ENCODE measurements at places on chromosomes 13 and 19.

GRCh38 chr19:33403221-33403972 is 29.9 kb downstream of the CEBPG start:
- no peak for DNase-seq

DNA sequence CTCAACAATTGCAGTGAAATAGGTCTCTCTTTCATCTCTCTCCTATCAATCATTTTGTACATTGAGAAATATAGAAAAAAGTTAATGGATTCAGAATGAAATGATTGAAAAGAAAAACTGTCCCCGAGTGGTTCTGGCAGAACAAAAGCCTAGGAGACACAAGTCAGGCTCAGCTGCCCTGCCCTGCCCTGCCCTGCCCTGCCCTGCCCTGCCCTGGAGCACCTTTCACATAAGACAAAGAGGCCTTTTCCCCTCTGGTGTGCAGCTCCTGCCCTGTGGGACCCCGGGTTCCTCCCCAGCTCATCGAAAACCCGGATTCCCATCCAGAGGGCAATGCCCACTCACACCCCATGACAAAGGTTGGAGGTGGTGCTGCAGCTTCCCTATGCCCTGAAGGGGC is 94.7 kb downstream of the TEX26 start:
- no peak for DNase-seq

- DNase-seq: peak; percentile 4
Observed at GRCh38 chr19:41299755-41300089, 10.2 kb upstream of the CCDC97 start.

DNA sequence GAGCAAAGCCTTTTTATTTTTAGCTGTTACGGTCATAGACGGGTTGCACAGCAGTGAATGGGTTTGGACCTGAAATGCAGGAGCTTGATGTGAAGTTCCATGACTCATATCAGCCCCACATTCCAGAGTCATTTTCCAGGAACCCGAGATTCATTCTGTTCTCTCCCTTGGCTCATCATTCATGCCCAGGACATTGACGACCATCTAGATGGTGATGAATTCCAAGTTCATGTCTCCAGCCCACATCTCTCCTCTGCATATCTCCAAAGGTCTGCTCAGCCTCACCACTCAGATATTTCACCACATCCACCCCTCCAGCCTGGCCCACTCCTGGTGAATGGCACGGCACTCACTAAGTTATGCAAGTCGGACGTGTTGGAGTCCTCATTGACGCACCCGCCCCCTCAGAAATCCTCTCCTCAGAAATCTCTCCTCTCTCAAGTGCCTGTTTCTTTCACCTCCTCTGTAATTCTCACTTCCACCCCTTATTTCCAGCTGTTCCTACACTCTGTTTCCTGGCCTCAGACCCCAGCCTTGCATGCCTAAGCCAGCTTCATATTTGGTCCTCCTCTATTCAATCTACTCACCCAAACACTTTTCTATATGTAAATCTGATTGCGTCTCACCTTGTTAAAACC is 83.1 kb downstream of the ALOX5AP start:
- no peak for DNase-seq

DNA sequence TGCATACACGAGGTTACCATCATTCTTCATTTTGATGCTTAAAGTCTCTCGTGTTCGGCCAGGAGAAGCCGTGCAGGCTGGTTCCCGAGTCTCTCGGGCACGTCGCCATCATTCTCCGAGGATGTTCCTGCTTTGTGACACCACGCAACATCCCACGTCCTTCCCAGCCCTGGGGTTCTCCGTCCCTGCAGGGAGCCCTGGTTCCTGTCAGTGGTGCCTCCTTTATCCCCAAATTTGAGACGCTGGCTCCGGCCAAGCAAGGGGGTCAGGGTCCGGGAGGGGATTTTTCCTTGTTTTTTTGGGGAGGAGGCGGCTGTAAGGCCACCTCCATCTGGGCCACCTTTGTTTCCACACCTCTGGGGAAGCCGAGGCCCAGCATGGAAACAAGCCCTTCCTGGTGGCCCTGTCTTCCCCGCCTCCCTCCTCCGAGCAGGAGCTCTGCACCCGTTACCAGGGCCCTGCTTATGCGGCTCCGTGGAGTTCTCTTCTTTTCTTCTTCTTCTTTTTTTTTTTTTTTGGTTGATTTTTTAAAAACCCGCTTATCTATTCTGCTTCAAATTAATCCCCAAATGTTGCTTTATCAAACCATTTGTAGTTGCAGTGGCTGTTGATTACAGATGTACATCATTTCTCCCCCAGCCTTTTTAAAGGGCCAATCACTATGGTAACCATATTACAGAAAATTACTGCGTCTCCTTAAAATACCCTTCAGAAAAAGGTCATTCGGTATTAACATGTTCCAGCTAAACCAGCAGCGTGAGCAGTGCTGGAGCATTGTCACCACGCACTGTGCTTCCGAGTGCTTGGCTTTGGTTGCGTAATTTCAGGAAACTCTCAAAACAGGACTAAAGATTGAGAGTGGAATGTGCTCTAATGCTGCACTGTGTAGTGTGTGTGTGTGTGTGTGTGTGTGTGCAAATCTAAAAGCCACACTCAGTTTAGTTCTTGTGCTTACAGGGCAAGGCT is 50.4 kb downstream of the TEX29 start:
- DNase-seq: no peak

DNA sequence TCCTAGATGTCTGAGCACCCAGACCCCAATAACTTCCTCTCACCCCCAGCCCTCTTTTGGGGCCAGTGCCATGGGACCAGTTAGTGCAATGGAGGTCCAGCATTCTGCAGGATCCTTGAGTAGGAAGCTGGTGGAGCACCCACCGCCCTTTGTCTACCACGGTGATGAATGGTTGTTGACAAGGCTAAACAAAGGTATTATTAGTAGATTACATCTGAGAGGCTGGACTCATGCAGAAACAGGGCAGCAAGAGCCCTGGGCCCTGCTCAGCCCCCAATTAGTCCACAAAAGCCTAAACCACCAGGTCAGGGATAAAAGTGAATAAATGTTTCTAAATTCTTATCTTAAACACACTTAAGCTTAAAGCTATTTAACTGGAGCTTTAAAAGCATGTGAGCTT is 196.5 kb upstream of the TSHZ3 start:
- no peak for DNase-seq

DNA sequence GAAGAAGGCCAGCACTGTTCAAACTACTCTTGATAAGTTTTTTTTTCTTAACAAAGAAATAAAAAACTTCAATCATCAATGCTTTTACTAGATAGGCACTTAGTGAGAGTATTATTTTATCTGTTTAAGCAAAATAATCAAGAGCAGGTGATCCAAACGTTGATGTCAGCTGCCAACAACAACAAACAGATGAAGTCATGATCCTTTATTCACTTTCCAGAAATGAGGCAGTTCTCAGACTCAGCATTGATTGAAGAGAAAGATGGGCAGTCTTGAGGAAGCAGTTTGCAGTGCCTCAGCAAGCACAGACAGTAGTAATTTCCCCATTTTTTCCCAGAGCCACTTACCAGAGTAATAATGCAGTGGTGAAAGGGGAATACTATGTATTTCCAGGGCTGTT is 38.4 kb upstream of the CSNK1A1L start:
- DNase-seq: no peak

- DNase-seq: no peak
Observed at GRCh38 chr13:32585550-32586079, 637 bp upstream of the PDS5B start.

GRCh38 chr19:12784871-12785430 is 6.3 kb upstream of the JUNB start:
- DNase-seq: no peak

- no peak for DNase-seq
Observed at GRCh38 chr19:39937094-39937720, 2.8 kb upstream of the FCGBP start.

DNA sequence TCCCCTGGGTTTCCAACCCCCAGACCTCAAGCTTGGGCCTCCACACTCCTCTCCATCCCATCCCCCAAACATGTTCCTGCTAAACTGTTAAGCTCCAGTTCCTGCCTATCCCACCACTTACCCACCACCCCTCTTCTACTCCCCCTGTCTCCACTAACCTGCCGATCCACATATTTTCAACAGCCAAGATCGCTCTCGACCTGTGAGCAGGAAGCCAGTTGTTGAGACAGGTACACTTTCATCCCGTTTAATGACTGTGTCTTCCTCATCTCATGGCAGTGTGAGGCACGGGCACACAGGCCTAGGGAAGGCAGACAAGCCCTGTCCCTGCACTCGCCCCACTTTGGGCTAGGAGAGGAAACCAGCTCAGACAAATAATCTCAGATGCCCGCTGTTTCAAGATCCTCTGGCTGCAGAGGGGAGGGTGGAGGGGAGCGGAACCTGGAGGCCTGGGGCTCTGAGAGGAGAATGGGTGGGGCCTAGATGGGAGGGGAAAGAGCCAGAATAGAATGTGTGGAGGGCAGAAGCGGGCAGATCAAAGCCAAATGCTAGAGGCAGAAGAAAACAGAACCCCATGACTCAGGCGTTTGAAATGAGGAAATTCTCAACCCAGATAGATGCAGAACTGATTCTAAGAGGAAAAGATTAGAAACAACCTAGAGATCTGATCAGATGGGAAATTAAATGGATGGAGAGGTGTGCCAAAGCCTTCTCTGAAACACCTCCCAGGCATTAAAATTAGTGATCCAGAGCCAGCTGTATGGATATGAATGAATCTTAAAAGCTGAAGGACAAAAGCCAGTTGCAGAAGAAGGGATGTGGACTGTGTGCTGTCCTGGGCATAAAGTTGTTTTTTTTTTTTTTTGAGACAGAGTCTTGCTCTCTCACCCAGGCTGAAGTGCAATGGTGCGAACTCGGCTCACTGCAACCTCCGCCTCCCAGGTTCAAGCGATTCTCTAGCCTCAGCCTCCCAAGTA is 16.9 kb upstream of the CYP2S1 start:
- no peak for DNase-seq

GRCh38 chr13:108752276-108752675 is 122.9 kb downstream of the MYO16 start:
- DNase-seq: no peak

DNA sequence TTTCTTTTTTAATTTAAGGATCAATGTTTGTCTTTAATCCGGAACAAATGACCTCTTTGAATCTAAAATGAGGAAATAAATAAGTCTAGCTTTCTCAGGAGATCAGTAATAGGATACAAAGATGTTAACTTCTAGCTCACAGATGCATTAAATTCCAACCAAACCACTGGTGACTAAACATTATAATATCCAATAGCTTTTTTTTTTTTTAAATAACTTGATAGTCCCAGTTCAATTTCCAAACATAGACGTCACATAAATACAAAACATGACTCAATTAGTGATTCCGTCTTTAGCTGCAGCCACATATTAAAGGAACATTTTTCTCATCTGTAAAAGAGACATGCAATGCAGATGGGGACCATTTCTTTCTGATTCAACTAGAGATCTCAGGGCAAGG is 390.5 kb upstream of the PCDH9 start:
- DNase-seq: no peak

GRCh38 chr13:95368998-95369397 is 67.7 kb upstream of the ABCC4 start:
- DNase-seq: no peak

DNA sequence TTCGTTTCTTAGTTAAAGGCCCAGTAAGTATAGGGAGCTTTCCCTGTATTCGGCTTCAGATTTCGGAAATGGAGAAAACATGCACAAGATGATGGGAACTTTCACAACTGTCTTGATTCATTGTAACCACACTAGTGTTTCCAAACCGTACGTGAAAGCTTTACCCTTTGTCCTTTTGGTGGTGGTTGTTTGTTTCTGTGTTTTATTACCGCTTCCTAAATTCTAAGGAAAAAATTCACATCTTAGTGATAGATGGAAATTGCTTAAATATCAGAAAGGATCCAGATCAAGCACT is 504 bp upstream of the VWA8 start:
- DNase-seq: no peak

DNA sequence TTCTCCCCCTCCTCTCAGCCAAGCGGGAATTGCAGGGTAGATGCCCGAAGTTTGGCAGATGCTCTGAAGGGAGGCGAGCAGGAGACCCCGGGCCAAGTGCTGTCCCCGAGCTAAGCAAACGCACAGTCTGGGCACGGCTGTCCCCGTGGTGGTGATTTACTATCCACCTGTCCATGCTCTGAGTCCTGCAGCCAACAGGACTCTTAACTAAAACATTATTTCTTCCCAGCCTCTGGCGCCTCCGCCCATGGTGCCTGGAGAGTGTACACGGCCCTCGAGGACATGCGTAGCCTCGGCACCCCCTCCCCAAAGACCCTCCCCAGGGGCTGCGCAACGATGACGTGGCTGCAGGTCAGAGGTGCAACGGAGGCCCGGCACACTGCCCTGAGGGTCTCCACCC is 7.6 kb downstream of the TINCR start:
- no peak for DNase-seq

DNA sequence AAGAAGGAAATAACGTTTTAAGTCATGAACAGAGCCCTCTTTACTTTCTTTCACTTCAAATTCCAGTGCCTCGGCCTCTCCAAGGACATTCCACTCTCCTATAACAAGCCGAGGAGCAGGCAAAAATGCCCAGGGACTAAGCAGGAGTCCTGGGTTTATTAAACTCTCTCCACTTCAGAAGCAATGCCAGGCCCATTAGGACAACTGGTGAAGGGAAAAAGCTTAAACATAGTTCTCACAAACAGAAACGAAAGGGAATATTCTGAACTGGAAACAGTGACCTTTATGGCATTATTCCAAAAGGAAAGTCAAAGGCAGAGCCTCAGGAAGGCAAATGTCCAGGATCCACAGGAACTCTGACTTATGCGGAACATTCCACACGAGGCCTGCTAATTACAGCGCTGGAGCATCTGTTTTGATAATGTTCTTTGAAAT is 30.9 kb upstream of the MED4 start:
- DNase-seq: no peak

DNA sequence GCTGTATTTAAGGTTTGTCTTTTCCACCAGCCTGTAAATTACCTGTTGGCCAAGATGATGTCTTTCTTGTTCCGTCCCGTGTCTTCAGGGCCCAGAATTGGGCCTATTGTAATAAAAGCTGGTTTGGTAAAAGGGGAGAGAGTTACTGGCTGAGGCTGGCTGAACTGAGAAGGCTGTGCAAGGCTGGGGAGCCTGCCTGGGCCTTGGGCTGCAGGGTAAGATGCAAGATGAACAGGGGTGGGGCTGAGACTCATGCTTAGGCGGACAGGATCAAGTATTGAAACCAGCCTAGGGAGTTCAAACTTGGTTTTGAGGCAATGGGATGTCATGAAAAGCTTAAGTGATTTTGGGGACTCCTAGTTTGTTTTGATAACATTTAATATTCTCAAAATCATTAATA is 142.3 kb downstream of the PCCA start:
- DNase-seq: no peak

- DNase-seq: no peak
Observed at GRCh38 chr13:30718661-30719524, 16.4 kb upstream of the ALOX5AP start.

GRCh38 chr13:51330791-51331190 is 8.7 kb upstream of the SERPINE3 start:
- no peak for DNase-seq

GRCh38 chr19:19319732-19320360 is 463 bp downstream of the SUGP1 start:
- no peak for DNase-seq

- DNase-seq: peak; percentile 27
Observed at GRCh38 chr13:87444135-87444534, 227.0 kb upstream of the SLITRK5 start.

DNA sequence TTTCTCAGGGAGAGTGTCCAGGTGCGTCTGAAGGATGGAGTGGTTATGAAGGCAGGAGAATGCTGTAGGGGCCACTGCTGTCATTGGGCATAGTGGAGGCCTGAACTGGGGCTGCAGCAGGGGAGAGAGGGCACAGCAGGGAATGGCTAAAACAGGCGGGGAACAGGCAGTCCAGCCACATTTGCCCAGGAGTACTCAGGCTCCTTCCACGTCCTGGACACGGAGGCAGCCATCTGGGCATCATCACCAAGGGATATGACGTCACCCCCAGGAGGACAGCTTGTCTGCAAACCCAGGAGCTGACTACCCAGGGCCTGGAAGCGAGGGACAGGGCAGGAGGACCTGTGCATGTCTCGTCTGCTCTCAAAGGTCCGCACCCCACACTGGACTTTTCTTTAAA is 22.2 kb downstream of the VSTM2B start:
- DNase-seq: no peak

All from NCI-H1092 treated with DMSO at 0.1 percent for 48 hours (cell line).